ENCODE measurements at places on chromosomes 2 and 18.

DNA sequence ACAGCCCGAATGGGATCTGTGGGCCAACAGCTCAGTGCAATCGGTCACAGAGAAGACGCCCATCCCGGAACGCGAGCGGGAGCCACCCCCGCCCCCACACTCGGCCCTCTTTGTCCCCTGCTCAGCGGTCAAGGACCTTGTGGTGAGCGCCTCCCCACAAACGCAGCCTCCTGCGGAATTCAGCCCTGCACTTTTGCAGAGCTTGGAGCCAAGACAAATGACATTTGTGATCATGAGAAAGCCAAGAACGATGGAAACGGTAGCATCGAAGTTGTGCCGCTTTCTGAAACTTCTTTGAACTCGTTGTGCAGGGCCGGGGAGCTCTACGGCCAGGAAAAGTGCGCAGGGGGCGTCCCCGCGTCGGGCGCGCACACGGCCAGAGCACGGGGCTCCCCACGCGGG, 6.7 kb upstream of the SALL3 start:
- DNase-seq, result no peak

DNA sequence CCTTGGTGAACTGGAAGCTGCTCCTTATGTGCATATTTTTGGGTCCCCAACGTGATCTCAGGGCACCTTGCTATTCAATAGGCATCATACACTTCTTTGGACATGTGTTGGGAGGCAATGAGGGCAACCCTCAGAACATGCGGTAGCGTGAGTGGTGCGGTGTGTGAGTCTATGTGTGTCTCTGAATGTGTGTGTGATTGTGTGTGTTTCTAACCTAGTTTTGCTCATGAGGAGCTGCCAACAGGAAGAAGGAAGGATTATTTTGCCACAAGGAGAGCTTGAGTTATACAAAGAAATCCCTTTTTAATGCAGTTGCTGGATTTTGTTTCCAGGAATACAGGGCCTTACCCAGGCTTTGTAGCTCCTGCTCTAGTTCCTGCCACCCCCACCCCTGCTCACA, 75.8 kb upstream of the ITGA6 start:
- DNase-seq, result no peak

- no peak for DNase-seq
Measured at GRCh38 chr2:10254373-10255188, 48.1 kb upstream of the HPCAL1 start.

DNA sequence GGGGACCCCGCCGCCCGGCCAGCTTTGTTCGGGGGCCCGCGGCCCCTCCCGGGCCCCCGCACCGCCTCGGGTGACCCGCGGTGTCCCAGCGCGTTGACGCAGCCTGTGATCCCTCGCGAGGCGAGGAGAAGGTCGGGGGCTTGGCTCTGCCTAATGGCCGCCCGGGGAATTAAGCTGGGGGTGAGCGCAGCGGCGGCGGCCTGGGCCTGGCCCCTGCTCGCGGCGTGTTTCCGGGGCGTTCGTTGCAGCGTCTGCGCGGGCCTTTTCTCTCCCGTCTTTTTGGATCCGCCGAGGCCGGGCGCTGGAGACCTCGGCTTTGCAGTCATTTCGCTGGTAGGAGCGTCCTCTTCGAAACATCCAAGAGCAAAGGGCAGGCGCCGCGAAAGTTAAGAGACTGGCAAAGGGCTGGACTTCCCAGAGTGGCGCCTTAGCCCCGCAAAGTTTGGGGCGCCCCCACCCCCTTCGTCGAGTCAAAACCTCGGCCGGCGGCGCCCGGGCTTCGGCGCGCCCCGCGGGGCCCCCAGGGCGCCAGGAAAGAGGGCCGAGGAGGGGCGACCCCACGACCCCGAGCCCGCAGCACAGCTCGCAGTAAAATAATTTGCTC, 1.3 kb downstream of the SALL3 start:
- no peak for DNase-seq

DNA sequence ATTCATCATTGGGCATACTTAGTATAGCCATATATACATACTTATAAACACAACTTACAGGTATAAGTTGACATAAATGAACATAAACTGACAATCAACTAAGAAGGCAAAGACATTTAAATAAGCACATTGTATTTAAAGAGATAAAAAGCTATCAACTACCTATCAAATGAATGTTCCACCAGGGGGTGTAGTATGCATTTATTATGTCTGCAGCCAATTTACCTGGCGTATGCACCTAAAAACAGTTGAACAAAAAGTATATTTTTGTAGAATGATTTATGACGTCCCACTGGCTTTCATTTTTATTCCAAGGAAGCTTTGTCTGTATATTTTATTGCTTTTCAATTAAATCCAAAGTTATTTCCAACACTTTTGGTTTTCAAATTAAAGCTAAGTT, 323.5 kb downstream of the AFF3 start:
- no peak for DNase-seq

- no peak for DNase-seq
Measured at GRCh38 chr2:204796581-204796980, 251.3 kb downstream of the PARD3B start.

GRCh38 chr18:60113396-60113795, 213.6 kb downstream of the PMAIP1 start:
- DNase-seq, result no peak

DNA sequence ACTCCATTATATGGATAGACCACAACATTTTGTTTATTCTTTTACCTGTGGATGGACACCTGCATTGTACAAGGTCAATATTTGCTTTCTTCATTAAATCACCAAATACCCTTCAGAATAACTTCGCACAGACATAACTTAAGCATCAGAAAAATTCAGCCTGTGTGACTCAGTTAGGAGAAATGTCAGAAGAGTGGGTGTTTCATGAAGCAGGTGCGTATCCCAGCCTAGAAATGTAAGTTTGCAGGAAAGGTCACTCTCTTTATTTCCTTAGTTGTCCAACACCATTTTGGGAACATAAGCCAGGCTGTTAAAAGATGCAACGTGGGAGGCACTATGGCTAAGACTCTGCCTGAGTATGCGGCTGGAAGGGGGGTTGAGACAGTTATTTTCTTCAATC, 48.6 kb upstream of the FHL2 start:
- no peak for DNase-seq

DNA sequence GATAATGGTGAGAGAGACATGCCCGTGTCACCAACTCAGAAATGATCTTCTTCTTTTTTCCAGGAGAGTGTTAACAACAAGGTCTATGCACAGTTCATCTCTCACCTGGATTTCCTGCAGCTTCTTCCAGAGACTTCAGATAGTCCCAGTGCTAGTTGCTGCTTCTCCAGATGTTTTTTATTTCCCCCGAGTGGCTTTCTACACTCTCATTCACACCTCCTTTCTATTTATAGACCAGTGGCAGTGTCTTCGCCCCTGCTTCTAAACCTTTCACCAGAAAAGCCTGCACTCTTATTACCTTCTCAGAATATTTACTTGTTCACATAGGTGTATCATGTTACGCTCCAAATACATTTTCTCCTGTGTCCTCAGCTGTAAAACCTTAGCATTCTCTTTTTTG, 558.8 kb upstream of the CHAC2 start:
- DNase-seq, result no peak

- DNase-seq, result no peak
Measured at GRCh38 chr2:53051157-53051556, 716.4 kb upstream of the CHAC2 start.

DNA sequence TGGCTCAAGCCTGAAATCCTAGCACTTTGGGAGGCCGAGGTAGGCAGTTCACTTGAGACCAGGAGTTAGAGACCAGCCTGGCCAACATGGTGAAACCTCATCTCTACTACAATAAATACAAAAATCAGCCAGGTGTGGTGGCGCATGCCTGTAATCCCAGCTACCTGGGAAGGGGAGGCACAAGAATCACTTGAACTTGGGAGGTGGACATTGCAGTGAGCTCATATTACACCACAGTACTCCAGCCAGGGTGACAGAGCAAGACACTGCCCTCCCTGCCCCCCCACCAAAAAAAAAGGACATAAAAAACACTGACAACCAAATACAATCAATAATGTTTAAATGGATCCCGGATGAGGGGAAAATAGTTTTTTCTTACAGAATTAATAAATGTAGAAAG, 7.8 kb downstream of the TIA1 start:
- DNase-seq, result no peak

DNA sequence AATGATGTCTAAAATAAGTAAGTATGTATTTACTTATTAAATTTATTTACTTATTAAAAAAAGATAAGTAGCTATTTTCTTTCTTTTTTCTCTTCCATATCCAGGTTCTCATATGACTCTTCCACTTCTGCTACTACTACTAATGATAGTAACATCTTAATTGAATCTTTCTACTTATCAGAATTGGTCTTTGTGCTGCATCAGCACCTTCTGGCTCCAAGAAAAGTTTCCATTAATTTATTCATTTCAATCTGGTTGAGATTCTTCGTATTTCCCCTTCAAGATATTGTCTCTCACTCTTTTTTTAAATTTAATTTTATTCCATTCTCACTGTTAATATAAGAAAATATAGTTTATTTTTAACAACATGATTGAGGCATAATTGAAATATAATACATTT, 1675.4 kb downstream of the DPP10 start:
- DNase-seq, result no peak

DNA sequence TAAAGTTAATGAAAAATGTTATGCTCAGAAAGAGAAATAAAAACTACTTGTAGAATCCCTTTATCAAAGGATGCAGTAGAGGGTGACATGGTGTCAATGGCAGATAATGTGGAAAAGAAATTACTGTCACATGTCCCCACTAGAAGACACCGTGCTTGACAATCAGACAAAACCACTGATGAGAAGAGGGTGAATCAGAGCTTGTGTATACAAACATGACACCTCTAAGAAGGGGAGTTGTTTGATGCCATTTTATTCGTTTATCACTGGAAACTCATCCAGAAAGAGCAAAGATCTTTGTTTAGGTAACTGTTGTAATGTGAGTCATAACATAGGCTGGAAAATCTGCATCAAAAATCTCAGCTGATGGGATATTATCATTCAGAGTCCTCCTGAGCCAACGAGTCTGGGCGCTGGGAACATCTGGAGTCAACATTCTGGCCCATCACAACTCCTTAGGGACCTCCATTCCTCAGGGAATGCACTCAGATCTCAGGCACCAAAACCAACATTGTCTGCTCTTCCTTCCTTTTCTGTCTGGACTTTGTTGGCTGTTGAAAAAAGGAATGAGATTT, 49.5 kb upstream of the RAB12 start:
- no peak for DNase-seq

DNA sequence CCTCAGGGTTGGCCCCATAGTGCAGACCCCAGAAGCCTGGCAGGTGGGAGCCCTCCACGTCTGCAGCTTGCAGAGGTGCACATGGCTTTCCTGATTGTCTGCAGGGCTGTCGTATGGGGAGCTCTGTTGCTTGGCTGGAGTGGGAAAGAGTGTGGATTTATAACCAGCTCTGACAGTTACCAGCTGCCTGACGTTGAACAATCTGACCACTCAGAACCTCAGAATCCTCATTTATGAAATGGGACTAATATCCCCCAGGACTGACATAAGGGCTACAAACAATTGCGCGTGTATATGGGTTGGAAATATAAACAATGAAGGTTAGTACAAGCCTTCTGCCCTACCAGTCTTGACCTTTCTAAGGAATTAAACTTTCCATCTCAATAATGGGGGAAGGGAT, 13.9 kb upstream of the PXDN start:
- no peak for DNase-seq

DNA sequence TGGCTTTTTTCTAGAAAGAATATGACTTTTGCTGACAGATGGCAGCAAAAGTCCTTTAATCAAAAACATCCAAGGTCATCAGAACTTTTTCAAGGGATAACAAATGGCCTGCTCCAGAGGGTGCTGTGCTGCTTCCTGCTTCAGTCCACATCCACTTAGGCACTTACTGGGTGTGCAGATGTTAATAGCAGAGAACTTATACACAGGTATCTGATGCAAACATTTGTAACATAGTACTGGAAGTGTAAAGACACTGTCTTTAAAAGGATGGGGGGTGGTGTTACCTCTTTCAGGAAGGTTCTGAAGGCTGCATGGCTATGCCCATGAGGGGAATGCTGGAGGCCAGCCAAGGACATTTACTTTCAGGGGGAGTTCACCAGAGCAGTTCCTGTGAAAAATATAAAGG, 5.5 kb downstream of the HOXD8 start:
- DNase-seq, result no peak

GRCh38 chr18:32877371-32877770, 104.5 kb upstream of the KLHL14 start:
- no peak for DNase-seq

DNA sequence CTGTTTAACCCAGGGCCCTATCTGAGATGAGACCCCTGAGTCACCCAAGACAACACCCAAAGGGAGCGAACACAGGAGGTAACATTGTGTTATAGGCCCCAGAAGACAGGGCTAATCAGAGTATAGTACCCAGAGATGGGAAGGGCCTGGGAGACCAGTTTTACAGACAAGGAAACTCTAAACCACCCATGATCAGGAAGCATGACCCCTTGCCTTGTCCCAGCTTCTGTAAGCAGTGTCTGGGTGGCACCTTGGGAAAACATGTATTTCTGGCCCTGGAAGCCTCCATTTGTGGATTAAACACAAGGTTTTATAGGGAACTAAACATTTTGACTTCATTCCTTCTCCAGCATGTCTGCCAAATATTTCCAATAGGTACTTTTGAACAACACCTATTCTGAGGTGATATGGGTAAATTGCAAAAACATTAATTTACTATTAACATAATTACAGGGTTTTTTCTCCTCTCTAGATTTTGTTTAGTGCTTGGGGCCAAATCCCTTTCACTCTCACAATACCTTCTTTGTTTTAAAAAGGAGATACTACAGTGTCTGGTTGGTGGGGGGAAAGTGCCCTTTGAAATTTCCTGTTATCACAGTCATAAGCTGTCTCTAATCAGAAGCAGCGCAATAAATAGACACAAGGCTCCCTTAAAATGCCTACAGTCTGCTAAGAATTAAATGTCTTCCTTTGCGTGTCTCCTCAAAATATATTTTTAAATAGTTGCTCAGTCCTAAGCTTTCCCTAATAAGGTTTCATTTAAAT, 341.1 kb downstream of the BCL11A start:
- DNase-seq, result no peak

DNA sequence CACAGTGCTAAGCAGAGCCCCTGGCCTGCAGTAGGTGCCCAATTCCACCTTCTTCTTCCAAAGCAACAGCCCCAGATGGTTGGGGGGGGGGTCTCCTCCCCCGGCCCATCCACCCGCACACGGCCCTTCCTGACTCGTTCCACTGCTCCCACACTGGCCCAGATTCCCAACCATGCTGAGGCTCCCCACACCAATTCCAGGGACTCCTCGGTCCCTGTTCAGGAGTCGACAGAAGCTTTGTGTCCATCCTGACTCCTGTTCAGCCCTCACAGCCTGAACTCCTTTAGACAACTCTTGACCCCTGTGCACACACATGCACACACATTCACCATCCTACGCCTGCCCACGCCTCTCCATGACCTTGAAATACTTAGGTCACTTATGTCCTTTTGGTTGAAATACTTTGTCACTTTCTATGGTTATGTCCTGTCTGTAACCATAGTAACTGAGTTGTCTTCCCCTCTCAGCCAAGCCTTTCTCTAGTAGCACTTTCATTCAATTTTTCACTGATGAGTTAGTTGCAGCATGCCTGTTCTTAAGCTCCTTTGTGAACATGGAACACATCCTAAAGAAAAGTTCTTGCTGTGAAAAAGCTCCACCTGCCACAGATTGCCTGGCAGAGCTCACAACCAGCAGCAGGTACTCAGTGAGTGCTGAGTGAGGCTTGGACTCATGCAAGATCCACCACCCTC, 225.8 kb downstream of the SEPTIN10 start:
- DNase-seq, result no peak
